Urinary bladder (tissue), 4 donors: ENCODE measurements at places on chromosomes 16 and 17.

DNA sequence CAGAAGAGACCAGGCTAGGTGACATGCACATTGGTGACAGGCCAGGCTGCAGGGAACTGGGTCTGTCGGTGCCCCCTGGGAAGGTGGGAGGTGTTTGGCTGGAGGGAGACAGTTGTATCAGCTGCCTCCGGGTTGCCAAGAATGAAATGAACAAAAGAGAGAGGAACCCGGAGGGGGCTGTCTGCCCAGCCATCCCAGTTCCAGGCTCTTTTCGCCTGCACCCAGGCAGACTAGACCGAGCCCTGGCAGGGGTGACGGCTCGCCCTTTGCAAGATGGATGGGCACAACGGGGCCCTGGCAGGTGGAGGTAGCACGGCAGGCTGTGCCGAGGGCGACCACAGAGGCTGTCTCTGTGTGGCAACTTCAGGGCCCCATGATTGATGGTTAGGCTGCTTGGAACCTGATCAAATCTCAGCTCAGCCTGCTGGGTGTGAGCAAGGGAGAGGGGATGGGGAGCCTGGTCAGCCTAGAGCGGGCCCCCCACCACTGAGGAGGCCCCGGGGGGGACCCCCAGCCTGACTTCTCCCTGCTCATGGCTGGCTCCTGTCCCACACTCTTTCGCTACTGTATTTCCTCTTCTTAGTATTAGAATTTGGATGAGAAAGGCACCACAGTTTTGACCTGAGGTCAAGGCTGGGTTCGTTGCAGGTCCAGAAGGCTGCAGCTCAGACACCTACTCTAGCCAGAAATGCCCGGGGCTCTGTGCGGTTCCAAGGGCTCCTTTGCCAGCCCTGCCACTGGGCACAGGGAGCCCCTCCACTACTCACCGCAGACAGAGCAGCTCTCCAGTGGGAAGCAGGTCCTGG is 118.9 kb upstream of the CHMP6 start:
- DNase-seq, result no peak

- no peak for DNase-seq
Observed at GRCh38 chr16:72424757-72425156, 252.8 kb upstream of the PMFBP1 start.

GRCh38 chr16:3674513-3675295 is 20.2 kb downstream of the DNASE1 start:
- DNase-seq, result no peak

GRCh38 chr17:81558941-81559806 is 7.0 kb upstream of the FAAP100 start:
- no peak for DNase-seq

- DNase-seq, result no peak
Observed at GRCh38 chr17:34341916-34342315, 14.4 kb upstream of the CCL13 start.

DNA sequence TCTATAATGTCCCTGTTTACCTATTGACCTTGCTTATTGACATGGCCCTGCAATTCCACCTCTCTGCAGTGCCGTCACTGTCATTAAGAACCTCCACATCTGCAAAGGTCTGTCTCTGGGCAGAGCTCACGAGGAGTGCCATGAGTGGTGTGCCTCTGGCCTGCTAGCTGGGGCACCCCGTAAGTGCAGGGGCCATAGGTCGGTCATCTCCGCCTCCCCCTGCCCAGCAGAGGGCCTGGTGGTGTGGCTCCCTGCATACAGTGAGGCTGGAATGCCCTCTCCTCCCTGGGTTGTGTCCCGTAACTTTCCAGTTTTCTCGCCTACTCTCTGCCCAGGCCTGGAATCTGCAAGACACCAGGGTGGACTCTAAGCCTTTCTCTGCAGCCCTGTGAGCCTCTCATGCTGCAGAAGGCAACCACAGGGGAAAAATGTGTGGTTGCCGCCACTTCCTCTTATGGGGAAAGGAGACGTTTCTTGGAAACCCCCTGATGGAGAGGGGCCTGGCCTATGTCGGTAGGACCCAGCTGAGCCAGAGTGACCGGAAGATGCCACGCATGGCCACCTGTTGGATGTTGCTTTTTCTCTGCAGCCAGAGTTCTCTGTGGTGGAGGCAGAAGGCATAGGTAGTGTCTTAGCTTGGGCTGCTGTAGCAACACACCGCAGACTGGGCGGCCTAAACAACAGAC is 2.7 kb upstream of the SNX20 start:
- DNase-seq, result no peak

DNA sequence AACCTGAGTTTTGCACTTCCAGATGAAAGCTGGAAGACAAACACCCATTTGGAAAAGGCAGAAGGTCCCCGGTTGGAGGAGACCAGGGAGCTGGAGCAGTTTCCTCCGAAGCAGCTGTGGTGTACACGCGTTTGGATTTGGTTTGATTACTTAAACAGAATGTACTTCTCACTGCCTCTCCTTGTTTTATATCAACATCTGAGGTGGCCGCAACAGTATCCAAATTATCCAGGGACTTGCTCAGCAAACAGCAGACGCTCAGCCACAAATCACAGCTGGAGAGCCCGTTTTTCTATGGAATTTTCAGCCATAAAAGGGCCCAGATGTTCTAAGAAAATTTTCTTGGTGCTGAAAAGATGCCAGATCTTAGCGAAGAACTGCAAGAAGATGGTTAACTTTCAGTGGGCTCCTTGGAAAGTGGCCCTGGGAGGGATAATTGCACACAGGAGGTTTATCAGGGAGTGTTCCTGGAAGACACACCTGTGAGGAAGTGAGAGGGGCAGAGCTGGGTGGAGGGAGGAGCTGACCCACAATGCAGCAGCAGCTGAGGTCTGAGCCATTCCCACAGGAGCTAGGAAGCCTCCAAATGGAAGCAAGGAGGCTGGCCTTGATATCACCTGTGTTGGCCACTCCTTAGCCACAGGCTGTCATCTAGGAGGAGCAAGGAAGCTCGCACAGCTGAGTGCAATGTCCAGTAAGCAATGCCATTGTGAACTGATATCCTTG is 28.9 kb upstream of the CDH5 start:
- DNase-seq, result no peak

DNA sequence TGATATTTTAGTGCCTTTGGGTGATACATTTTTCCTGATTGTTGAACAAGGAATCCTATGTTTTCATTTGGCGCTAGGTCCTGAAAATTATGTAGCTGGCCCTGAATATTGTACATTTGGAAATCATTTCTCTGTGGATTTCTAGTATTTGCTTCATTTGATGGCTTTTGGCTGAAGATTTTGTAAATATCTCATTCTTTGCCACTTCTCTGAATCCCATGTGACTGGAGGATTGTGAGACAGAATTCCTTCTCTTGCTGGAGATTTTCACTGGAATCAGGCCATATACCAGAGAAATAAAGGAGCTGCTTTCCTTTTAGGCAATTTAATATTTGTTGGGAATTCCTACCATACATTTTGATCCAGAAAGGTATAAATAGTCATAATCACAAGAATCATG is 8.6 kb downstream of the KRT28 start:
- no peak for DNase-seq

- DNase-seq, result no peak
Observed at GRCh38 chr17:64399767-64400156, 9.1 kb upstream of the PECAM1 start.

- DNase-seq, result no peak
Observed at GRCh38 chr16:6695666-6696065, 637.0 kb upstream of the RBFOX1 start.

- no peak for DNase-seq
Observed at GRCh38 chr16:56113223-56113622, 78.1 kb upstream of the GNAO1 start.

GRCh38 chr16:23856251-23856709 is 20.5 kb downstream of the PRKCB start:
- DNase-seq, result no peak

DNA sequence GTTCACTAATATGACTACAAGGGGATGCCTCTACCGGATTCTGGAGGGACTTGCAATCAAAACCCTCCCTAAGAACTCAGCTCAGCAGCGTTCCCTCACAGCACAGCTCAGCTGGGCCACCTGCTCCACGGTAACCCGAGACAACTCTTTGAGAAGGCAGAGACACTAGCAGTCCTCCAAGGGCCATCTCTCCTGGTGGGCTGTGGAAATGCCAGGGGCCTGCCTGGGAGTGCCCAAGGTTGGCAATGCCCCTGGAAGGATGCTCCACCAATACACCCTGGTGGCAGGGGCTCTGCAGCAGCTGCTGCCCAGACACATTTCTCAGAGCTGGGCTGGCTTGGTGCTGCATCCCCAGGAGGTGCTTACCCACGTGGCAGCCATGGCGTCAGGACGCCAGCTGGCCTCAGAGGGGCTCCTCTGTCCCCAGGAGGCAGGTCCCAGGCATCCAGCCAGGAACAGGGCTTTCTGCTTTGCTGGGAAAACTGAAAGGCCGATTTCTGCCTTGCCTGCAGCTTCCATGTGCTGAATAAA is 16.5 kb downstream of the CDIP1 start:
- DNase-seq, result no peak

- no peak for DNase-seq
Observed at GRCh38 chr17:48153691-48154358, 46.3 kb downstream of the SNX11 start.
